ENCODE measurements at places on chromosomes 5 and 9. TPM values are rescaled to one million over a fixed set of nuclear protein-coding genes. Genes with fewer than 3 reads are reported as not detected.

DNA sequence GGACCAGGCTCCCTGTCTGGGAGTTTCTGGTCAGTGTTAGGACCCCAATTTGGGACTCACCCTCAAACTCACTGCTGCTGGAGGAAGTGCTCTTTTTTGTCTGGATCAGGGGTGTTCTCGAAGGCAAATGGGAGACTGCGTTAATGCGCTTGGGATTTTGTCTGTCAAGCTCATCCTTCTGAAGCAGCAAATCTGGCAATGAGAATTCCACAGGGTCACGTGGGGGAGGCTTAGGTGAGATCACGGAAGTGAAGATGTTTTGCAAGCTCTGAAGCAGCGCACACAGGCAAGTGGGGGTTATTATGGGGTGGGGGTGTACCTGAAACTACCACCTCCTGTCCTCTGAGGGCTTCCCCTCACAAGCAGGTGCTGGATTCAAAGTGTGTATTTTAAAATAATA is 10.5 kb upstream of the TEX53 start:
- DNase-seq = no peak
- no peaks in the 10 kb centered on the region for H3K27me3 ChIP-seq
- no peak overlapping the region for H3K4me3 ChIP-seq
- H3K4me1 ChIP-seq = peaks cover 5% of the 10 kb centered on the region
- no peak overlapping the region for H3K27ac ChIP-seq

GRCh38 chr5:332843-333242 is 11.3 kb downstream of the AHRR start:
- no peaks in the 10 kb centered on the region for H3K27me3 ChIP-seq
- no peak for DNase-seq

- H3K27ac ChIP-seq = no peak overlapping the region
- H3K36me3 ChIP-seq = no peaks in the 10 kb centered on the region
- no peaks in the 10 kb centered on the region for H3K27me3 ChIP-seq
- H3K4me1 ChIP-seq = no peaks in the 10 kb centered on the region
These were observed 202.9 kb upstream of the IL12B start for GRCh38 chr5:159533197-159533596.

DNA sequence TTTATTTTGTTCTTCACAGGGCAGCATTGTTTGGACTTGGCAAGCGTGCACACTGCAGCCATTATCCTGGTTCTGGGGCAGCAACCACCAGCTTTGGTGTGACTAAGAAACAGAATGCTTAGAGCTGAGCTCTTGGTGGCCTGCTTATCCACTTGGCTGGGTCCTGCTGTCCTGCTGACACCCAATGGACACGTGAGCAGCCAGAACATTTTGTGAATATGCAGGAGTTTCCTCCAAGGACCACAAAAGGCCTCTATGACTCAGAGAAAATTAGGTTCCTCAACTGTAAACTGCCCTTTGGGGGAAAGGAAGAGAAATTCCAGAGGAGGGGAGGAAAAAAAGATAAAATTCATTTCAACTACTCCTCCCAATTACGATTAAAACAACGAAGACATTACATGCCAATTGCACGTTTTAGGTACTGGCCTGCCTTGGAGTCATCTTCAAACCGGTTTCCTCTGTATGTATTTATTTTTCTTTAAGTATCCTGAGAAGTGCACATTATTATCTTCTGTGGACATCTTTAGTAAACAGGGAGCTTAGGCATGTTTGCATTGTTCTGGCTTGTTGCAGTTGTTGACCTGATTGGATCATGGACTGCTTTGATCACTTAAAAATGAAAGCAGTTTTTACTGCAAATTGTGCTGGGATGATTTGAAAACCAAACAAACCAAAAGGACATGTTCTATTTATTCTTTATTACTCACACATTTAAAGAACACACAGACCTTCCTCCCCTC is 82.3 kb upstream of the TLE4 start:
- no peaks in the 10 kb centered on the region for H3K36me3 ChIP-seq
- no peak overlapping the region for H3K27ac ChIP-seq
- H3K4me1 ChIP-seq = no peaks in the 10 kb centered on the region
- H3K4me3 ChIP-seq = no peak overlapping the region

DNA sequence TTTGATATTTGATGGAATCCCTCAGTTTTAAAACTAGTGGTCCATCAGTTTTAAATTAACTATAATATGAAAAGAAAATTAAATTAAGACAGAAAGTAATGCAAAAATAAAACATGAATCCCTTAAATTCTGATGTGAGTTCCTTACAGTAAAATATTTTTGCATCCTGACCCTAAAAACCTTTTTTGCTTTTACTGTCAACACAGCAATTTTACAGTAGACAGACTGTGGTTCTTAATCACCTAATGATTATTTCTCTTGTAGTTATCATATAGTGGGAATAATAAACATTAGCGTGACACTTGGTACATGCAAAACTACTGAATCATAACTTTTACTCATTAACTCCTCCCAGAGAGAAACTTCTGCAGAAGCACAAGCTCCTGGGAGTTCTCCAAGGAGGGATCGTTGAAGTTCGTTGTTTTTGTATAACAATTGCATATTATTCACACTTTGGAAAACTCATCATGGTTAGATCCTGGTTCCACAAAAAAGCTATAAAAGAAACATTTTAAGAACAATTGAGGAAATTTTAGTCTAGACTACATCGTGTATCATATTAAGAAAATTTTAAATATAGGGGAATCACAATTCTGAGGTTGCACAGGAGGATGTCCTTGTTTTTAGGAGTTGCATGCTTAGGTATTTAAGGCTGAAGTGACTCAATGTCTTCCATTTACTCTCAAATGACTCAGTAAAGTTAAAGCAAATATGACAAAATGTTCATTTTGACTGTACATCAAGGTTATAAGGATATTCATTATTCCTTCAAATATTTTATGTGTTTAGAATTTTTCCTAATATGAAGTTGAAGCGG is 88.2 kb upstream of the NIPAL4 start:
- no peak overlapping the region for H3K4me3 ChIP-seq
- H3K27ac ChIP-seq = no peak overlapping the region
- no peaks in the 10 kb centered on the region for H3K27me3 ChIP-seq
- H3K4me1 ChIP-seq = peaks cover 5% of the 10 kb centered on the region

The CRHBP gene
- total RNA-seq = 5.1 TPM

GRCh38 chr5:178305801-178306200 is 73.2 kb upstream of the PHYKPL start:
- DNase-seq = peak; percentile 2
- peak overlapping the region; percentile 90 for H3K27ac ChIP-seq
- H3K27me3 ChIP-seq = no peaks in the 10 kb centered on the region
- peaks cover 35% of the 10 kb centered on the region for H3K4me1 ChIP-seq

DNA sequence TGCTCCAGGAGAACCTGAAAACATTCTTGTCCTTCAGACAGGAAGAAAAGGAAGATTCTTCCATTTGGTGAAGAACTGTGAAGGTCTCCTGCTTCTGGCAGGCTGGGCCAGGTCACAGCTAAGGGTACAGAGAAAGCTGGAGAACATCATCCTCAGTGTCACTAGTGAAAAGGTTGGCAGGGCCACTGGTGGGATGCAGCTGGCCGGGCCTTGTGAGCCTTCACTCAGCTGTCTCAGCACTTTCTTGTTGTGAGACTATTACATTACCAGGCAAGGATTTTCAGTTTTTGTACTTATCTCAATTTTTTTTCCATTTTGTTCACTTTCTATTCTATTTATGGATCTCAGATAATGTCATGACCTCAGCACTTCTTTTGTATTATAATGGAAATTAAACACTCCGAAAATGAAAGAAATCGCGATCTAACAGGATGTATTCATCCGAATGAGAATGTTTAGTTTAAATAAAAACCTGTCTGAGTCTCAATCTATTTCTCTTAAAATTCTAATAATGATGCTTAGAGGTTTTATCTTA is 9.9 kb upstream of the IFNA8 start:
- H3K4me3 ChIP-seq = no peak overlapping the region
- DNase-seq = no peak
- peaks cover 11% of the 10 kb centered on the region for H3K4me1 ChIP-seq
- H3K27me3 ChIP-seq = peaks cover 9% of the 10 kb centered on the region
- H3K27ac ChIP-seq = no peak overlapping the region

DNA sequence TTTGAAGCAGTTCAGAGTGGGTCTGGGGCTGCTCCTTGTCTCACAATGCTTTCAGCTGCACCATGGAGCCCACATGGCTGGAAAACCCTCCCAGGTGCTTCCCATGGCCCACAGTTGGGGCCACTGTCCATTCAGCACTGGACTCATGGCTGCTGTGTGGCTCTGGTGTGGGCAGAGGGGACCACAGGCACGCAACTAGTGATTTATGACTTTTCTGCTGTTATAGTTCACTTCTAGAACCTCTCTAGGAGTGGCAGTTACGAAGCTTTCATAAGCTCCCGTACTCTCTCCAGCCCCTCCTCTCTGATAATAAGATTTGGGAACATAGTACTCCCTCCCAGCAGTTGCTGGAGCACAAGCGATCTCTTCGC is 29.0 kb downstream of the GLRA1 start:
- H3K27me3 ChIP-seq = no peaks in the 10 kb centered on the region
- no peaks in the 10 kb centered on the region for H3K36me3 ChIP-seq
- no peak overlapping the region for H3K27ac ChIP-seq
- peaks cover 6% of the 10 kb centered on the region for H3K4me1 ChIP-seq
- DNase-seq = no peak
- H3K4me3 ChIP-seq = no peak overlapping the region

The SLC25A2 gene
- not detected for total RNA-seq

DNA sequence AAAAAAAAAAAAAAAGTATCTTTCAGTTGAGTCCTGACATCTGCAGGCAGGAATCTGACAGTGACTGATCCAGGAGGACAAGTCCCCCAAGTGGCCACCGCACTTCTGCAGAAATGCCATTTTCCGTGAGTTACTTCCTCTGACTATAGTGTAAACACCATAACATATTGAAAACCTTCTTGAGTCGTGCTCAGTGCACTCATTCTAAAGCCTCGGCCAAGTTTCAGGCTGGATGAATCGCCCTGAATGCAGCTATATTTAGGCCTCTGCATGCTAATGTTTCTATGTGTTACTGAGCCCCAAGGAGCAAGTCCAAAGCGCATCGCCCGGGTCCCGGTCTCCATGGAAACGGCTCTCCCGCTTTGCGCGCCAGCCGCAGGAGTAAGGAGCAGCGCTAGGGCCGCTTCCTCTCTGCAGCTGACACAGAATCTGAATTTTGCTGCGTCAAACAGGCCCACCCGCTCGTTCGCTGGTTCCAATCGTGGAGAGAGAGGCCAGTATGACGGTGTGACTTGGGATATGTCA is 335.4 kb downstream of the MSX2 start:
- H3K4me3 ChIP-seq = no peak overlapping the region
- DNase-seq = no peak
- H3K27ac ChIP-seq = no peak overlapping the region
- no peaks in the 10 kb centered on the region for H3K36me3 ChIP-seq

DNA sequence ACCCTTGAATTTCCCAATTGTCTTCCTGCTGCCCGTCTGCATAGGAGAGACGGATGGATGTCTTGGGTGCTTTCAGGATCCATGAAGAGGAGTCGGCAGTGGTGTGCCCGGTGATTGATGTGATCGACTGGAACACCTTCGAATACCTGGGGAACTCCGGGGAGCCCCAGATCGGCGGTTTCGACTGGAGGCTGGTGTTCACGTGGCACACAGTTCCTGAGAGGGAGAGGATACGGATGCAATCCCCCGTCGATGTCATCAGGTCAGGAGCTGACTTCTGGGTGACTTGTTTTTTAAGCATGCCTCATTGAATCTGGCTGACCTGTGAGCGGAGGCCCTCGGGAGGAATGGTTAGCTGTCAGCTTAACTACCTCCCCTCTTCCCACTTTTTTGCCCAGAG is 24.2 kb downstream of the GALNT12 start:
- H3K27ac ChIP-seq = no peak overlapping the region
- H3K4me1 ChIP-seq = no peaks in the 10 kb centered on the region
- H3K36me3 ChIP-seq = no peaks in the 10 kb centered on the region
- DNase-seq = no peak
- no peak overlapping the region for H3K4me3 ChIP-seq

The SPINK4 gene
- total RNA-seq = not detected

- DNase-seq = no peak
- H3K27ac ChIP-seq = no peak overlapping the region
- no peaks in the 10 kb centered on the region for H3K27me3 ChIP-seq
- peaks cover 8% of the 10 kb centered on the region for H3K4me1 ChIP-seq
- no peak overlapping the region for H3K4me3 ChIP-seq
These were observed 482 bp upstream of the TDRD7 start for GRCh38 chr9:97411440-97411788.

GRCh38 chr5:169431386-169431785 is 130.4 kb upstream of the SLIT3 start:
- peaks cover 16% of the 10 kb centered on the region for H3K4me1 ChIP-seq
- no peak for DNase-seq
- H3K27me3 ChIP-seq = no peaks in the 10 kb centered on the region
- H3K36me3 ChIP-seq = no peaks in the 10 kb centered on the region
- H3K4me3 ChIP-seq = no peak overlapping the region

- H3K27ac ChIP-seq = no peak overlapping the region
- no peaks in the 10 kb centered on the region for H3K27me3 ChIP-seq
- no peaks in the 10 kb centered on the region for H3K4me1 ChIP-seq
- H3K4me3 ChIP-seq = no peak overlapping the region
- H3K36me3 ChIP-seq = no peaks in the 10 kb centered on the region
- no peak for DNase-seq
These were observed 115.0 kb upstream of the TLE1 start for GRCh38 chr9:81804306-81804705.

- no peak overlapping the region for H3K4me3 ChIP-seq
- H3K4me1 ChIP-seq = no peaks in the 10 kb centered on the region
- H3K36me3 ChIP-seq = no peaks in the 10 kb centered on the region
- H3K27ac ChIP-seq = no peak overlapping the region
These were observed 229.1 kb downstream of the ESM1 start for GRCh38 chr5:54756301-54756700.

GRCh38 chr9:84174486-84174885 is 166.1 kb downstream of the SLC28A3 start:
- DNase-seq = no peak
- peaks cover 25% of the 10 kb centered on the region for H3K4me1 ChIP-seq
- no peaks in the 10 kb centered on the region for H3K36me3 ChIP-seq
- no peak overlapping the region for H3K27ac ChIP-seq
- no peak overlapping the region for H3K4me3 ChIP-seq

The FGF1 gene
- 1.3 TPM for total RNA-seq

DNA sequence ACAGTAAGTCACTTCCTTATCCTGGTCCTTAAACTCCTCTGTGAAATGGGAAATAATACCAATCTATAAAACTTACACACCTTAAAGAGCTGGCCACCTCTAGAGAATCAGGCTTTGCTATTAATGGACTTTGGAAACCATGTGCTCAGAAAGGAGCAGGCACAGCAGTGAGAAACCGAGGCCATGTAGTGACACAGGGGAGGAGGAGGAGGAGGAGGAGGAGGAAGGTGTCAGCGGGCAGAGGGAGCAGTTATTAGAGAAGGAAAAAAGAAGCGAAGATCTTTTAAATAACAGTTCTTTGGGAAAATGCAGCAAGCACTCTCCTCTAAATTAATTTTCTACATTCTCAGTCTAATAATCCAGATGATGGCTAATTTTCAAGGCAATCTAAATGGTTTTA is 38.0 kb downstream of the SUSD1 start:
- H3K4me1 ChIP-seq = no peaks in the 10 kb centered on the region
- no peaks in the 10 kb centered on the region for H3K27me3 ChIP-seq
- H3K27ac ChIP-seq = no peak overlapping the region
- no peak for DNase-seq
